ENCODE measurements at places on chromosomes 6 and 20.

DNA sequence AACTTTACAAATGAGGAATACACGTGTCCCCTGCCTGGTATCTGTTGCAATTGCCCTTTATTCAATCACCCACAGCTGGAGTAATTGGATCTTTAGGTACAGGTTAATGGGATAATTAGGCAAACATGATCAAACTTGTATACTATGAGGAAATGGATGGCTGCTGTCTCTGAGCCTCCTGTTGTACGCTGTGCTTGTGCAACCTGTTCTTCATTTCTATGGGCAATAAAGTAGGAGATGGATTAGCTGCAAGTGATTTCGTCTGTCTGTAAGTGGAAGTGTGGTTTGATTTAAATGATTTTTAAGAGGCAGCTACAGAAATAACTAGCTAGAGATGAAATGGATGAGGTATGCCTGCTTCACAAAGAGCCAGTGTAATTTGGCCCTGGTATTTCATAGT lies 474.1 kb downstream of the RNF144B start:
- no peak for DNase-seq

DNA sequence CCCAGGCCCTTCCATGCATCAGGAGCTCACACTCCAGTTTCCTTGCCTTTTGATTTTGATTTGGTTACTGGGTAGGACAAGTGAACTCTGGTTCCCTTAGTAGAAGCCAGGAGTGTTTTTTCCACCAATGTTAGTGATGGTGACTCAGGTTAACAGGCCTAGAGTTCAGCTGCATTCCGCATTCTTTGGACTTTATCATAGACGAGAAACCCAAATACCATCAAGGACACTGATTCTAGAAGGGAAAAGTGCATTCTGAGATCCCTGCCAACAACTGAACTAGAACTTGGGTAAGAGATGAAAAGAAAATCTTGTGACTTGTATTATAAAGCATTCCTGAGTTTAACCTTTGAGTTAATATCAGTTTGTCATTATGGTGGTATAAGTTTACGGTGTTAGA lies 8.9 kb downstream of the GSS start:
- DNase-seq = no peak

DNA sequence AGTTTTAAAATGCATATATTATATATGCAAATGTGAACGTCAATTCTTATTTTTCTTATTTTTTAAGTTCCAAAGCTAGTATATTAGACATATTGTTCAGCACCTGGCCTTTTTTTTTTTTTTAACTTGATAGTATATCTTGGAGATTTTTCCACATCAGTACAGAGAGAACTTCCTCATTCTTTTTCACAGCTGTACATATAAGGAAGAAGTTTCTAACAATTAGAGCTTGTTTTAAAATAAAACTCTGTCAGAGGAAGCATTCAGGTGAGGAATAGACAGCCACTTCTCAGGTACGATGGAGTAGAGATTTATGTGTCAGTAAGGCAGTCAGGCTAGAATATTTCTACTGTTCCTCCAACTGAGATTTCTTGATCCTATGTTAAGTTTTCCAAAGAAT lies 233.1 kb upstream of the SUPT3H start:
- DNase-seq = no peak

DNA sequence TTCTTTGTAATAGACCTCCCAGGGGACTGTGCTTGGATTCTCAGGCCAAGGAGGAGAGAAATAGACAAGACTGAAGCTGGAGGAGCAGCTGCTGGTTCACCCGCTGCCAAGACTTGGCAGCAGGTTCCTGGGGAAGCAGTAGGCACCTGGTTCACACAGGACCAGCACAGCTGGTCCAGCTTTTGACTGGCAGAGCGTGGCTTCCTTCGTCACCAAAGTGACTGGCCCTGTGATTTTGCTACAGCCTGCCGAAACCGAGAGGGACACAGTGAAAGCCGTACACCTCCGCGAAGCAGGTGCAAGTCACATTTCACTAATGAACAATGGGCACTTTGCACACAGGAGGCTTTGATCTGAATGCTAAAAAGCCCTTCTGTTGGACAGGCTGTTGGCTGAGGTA lies 199.0 kb downstream of the RNF144B start:
- DNase-seq = no peak

DNA sequence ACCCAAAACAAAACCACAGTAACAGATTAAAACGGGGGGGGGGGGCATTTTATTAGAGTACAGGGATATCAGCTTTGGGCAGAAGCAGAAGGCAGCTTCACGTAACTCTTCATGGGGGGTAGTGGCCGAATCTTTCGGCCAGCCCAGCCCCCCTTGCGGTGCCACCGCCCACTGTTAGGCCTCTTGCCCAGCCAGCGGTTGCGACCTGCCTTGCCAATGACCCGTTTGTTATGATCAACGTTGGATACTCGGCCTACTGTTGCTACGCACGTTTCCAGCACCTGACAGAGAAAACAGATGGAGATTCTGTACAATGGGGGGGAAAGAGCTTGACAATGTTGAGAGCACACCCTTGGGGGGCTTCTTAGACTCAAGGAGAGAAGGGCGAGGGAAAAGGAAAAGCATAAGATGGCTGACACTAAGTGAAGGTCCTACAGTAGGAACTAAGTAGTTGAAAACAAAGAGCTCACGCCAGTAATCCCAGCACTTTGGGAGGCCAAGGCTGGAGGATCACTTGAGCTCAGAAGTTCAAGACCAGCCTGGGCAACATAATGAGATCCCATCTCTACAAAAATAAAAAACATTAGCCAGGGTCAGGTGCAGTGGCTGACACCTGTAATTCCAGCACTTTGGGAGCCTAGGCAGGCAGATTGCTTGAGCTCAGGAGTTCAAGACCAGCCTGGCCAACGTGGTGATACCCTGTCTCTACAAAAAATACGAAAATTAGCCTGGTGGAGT lies 724 bp upstream of the CUL7 start:
- DNase-seq = no peak

DNA sequence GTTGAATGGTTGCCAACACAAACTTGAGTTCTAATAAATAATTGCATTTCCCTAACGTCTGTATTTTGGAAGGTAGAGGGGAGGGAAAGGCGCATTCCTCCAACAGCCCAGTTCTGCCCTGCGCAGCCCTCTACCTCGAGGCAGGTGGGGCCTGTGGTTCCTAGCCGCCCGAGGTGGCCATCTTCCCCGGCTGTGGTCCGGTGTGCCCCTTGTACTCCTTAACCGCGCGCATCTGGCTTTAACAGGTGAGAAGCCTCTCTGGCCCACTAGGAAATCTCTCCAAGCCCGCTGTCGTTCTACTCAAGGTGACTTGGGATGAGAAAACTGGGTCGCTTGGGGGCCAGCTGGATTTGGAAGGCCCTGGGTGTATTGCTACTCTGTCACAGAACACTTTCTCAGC lies 1.7 kb downstream of the KHDC3L start:
- no peak for DNase-seq

- DNase-seq = no peak
These were observed 162.1 kb upstream of the OGFRL1 start for GRCh38 chr6:71126506-71126905.

DNA sequence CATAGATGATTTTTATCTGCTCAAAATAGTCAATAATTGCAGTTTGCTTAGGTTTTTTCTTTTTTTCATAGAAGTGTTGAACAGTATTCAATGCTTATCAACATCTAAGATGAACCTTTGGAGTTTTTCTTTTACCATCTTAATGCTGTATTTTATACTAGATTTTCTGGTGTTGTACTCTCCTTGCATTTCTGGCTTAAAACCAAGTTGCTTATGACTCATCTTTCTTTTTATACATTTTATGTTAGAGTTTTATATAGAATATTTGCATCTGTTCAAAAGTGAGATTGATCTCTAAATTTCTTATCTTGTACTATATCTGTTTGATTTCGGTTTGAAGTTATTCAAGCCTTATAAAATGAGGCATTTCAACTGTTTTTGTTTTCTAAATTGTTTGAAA lies 232.5 kb downstream of the RFPL4B start:
- no peak for DNase-seq

DNA sequence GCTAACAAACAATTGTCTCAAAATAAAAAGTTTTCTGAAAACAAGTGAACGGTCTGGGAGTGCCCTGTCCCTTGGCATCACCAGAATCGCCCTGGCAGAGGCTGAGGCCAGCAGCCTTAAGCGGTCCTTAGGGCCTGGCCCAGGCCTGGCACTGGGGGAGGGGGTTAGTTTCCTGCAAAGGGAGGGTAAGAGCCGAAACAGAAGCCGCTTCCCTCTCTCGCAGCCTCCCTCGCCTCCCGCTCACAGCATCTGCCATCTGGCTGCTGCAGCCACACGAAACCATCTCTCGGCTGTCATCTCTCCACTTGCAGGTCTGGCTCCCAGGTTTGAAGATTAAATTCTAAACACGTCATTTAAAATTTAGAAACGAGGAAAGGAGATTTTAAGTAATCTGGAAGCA lies 31.5 kb downstream of the PMEPA1 start:
- no peak for DNase-seq

DNA sequence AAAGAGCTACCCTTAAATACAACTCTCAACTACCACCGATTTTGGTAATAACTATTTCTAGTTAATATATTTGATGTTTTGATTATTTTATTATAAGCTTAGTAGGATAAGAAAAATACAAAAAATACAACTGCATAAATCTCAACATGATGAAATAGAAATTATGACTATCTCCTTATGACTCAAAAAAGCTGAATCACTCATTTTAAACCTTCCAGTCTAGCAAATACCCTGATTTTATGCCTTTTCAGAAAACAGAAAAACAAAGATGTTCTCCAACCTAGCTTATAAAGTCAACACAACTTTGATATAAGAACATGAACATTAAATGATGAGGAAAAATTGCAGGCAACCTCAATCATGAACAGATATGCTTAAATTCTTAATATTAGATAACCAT lies 40.2 kb upstream of the DSE start:
- no peak for DNase-seq

DNA sequence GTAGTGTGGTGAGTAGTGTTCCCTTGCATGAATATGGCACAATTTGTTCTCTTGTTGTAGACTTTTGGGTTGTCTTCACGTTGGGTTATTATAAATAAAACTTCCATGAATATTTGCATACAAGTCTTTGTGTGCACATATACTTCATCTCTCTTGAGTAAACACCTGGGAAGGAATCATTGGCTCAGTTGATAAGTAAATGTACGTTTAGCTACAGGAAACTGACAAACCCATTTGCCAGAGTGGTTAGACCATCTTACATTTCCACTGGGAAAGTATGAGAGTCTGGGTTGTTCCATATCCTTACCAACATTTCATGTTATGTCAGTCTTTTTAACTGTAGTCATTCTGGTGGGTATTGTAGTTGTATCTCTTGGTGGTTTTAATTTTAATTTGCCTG lies 119.2 kb downstream of the SLX4IP start:
- DNase-seq = no peak

GRCh38 chr6:166496460-166496859 lies 90.0 kb downstream of the RAMACL start:
- no peak for DNase-seq

DNA sequence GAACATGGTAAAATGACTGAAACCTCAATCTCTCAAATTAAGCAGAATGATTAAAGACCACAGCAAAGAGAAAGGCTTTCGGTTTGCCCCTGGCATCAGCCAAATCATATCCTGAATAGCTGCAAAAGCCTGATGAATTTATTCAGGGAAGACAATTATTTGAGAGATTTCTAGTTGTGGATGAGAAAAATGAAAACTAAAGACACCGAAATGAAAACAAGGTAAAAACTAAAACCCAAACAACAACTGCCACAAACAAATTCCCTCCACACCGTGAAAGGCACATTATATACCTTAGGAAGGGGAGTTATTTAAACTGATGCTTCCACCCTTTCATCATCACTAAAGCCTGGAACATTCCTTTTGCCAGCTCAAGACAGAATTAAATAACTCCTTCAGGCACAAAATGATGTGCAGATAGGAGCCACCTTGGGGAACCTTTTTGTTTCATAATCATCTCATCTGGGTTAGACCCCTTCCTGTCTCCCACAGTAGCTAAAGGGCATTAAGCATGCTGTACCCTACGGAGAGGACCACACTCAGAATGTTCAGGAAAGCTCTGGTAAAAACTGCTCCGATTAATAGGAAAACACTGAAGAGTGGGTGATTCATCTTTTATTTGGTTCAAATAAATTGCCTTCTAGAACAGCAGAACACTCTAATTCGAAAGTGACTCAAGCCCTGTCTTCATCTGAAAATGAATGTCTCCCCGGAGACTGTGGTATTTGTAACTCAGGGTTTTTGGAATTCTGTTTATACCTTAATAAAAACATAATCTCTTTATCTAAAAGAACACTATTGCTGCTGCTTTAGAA lies 9.1 kb upstream of the ANKRD60 start:
- no peak for DNase-seq

DNA sequence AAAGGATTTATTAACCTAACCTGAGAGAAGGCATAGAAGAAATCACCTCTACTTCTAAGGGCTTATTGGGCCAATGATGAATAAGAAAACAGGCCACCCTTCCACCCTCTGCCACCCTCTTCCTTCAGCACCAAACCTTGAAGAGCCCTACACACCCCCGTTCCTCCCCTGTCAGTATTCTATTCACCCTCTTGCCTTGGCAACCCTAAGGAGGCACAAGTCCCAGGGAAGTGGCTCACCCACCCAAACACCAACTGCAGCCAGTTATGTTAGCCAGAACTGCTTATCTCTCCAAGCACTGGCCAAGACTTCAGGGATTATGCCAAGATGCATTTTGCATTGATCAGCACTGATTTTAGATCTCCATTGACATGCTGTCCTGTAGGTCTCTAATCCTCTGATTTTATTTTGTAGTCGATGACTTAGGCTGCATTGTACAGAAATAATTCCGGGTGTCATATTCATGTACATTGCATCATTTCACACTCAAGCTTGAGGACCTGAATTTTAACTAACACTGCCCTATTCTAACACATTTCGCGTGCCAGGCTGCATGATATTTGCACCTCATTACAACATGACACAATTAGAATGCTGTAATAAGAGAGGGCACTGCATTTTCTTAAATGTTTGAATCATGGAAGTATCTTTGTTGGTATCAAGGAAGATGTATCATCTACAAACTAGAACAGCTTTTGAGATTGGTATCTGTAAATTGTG lies 15.7 kb downstream of the CNKSR3 start:
- no peak for DNase-seq

DNA sequence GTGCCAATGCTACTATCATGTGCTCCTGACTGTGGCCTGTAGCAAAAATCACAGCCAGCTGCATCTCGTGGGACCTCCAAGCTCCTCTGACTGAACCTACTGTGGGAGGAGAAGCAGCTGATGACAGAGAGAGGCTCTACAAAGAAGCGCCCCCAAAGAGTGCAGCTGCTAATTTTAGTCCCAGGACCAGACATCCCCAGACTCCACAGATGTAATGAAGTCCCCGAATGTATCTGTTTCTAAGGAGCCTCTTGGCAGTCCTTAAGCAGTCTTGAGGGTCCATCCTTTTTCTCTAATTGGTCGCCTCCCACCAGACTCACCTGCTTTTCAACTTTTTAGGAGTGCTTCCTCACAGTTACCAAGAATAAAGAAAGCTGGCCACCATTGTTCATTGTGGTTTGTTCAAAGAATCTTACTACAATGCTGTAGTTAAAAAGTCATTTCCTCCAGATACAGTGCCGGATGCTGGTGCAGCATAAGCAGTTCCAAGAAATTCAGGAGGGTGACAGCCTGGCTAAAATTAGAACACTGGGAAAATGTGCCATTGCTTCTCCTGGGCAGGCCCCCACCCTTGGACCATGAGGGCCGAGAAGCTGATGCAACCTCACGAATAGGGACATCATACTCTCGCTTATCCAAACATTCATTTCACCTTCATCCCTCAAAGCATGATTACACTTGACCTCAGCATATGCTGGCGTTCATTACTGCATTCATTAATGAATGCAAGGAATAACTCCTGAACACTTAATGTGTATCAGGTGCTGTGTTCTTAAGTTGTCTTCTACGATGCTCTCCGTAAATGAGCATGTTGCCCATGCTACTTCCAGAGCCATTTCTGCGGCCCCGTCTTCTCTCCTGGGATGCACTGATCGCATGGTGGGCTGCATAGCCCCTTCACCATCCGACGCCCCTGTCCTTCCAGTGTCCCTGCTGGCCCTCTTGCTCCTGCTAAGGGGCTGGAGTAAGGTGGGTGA lies 66.4 kb downstream of the LY86 start:
- no peak for DNase-seq

Measured in SIG-M5 (cell line).